ENCODE measurements at places on chromosomes 1 and 21.

GRCh38 chr1:211378844-211379243, 52.2 kb downstream of the TRAF5 start:
- no peak for ATAC-seq

GRCh38 chr1:201537891-201538611, 876 bp upstream of the NAV1 start:
- no peak for ATAC-seq

GRCh38 chr1:112232848-112233247, 163.2 kb upstream of the CTTNBP2NL start:
- ATAC-seq: no peak

- ATAC-seq: no peak
Measured at GRCh38 chr1:53134042-53134485, 8.4 kb downstream of the SLC1A7 start.

- peak; percentile 67 for ATAC-seq
Measured at GRCh38 chr1:36349241-36349671, 25.8 kb upstream of the EVA1B start.

DNA sequence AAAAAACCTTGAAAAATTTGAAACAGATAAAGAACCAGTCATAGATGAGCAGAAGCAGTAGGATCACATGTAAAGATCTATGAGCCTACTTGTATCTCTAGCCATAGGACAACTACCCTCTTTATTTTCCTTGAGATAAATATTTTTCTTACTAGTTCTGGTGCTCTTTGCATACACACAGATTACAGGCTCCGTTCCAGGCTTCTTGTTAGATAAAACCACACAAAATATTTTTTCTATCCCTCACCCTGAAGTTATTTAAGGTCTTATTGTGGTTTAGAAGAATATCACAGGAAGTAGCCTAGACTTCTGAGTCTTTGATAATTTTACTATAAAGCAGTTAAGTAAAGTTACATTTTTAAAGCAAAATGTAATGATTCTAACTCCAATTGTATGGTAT, 512.2 kb downstream of the NEGR1 start:
- no peak for ATAC-seq
